ENCODE measurements at places on chromosomes 7 and 10.

- DNase-seq: no peak
Measured at GRCh38 chr10:132149271-132149670, 37.5 kb upstream of the DPYSL4 start.

GRCh38 chr7:151795168-151795811, 81.6 kb downstream of the PRKAG2 start:
- DNase-seq: peak; percentile 66

DNA sequence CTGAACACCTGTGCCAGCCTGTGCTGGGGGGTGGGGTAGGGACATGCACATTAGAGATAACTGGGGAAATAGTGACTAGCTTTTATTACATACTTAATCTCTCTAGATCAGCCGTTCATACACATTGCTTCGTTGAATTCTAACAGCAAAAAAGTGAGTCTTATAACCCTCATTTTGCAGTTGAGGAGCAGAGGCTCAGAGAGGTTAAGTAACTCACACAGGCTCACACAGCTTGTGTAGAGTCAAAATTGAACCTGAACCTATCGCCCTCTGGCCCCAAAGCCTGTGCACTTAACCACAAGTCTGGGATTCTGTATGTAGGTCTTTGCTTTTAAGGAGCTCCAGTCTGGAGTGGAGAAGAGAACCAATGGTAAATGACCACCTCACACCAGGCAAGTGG, 59.9 kb downstream of the CDH23 start:
- DNase-seq: no peak

DNA sequence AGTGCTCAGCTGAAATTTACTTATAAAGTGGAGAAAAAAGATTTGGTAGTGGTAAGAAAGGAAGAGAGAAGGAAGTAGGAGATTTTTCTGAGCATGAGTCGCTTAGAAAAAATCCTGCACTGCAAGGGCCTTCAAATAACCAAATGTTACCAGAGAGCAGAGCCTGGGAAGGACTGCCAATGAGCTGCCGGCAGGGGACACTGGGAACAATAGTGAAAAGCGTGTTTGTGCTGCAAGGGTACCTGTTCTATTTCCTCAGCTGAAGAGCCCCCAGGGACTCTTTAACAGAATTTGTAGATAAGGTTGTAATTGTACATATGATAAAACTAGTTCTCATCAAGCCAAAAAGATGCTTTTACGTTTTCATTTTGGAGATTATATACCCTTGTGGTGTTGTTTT, 696.3 kb upstream of the C7orf33 start:
- DNase-seq: no peak

GRCh38 chr7:101164071-101164840, 1.1 kb downstream of the VGF start:
- no peak for DNase-seq

- DNase-seq: no peak
Measured at GRCh38 chr10:132266594-132267161, 41.1 kb downstream of the STK32C start.

DNA sequence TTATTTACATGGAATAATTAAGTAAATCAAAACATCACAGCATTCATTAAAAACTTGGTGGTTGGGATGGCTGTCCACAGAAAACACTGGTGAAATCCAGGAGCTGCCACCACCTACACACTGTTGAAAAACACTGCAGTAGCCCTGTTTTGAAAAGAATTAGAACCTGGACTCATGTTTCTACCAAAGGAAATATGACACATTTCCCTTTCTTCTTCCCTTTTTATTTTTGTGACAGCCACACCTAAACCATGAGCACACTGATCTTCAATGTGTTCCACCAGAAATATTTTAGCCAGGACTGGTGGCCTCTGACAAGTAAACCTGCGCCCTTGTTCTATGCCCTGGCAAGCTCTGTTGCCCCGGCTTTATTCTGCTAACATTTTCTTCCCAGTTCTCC, 3.3 kb downstream of the TMEM140 start:
- no peak for DNase-seq
